ENCODE measurements at places on chromosomes 1 and 21.

GRCh38 chr1:162384116-162384515 lies 2.6 kb downstream of the C1orf226 start:
- no peak for DNase-seq

DNA sequence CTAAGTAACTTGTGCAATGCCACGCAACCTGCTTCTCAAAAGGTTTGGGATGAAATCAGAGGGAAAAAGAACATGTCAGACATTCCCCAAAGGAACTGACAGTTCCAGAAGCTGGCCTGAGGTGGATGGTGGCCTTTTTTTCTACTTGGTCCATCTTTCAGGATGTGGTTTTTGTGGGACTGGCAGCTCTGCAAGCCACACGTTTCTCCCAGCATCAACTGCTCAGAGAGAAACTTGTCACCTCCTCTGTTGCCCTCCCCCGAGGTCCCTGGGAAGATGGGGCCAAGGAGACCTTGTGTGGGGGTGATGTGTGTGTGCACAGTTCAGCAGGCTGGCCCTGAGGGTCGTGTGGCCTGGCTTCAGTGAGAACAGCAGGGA lies 2.5 kb upstream of the DHRS3 start:
- DNase-seq = no peak

GRCh38 chr1:176617881-176618280 lies 154.9 kb downstream of the PAPPA2 start:
- no peak for DNase-seq

- DNase-seq = no peak
Measured at GRCh38 chr1:175287377-175287776, 94.8 kb upstream of the KIAA0040 start.

DNA sequence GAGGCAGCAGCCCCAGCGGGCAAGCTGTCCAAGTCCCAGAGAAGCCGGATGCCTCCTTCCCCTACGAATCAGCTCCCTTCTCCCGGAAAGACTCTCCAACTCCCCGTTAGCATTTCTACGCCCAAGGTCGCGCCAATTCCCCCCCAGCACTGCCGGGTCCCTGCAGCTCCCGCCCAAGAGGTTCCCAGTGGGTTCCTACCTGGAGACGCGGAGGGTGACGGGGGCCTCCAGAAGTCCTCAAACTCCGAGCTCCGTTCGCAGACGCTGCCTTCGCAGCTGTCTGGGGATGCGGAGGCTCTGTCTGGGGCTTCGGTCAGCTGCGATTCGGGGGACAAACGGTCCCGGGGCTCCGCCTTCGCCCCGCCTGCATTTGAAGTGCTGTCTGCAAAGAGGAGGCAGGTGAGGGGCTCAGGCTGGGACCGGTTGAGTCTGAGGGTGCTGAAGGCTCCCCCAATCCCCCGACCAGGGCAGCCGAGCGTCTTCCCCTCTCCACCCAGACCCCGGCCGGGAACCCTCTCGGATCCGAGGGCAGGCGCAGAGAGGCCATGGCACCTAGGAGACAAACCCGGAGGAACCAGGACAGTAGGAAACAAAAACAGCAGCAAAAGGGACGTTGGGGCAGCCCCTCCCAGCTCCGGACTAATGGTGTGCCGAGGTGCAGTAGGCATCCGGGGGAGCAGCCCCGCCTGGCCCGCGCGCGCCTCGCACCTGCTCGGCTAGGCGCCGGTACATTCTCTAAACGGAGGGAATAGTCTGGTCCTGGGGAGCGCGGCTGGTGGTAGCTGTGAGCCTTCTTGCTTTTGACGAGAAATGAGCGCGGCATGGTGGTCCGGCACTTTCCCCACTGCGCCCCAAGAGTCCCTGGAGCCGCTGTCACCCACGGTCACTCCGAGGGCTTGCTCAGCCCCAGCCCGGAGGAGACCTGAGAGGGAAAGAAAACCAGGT lies 3.8 kb downstream of the GFI1 start:
- no peak for DNase-seq

Data from activated gamma-delta T cell (primary cell).